NCI-H1048 (cell line): ENCODE measurements at places on chromosomes 6 and 20.

- DNase-seq: no peak
These were observed 16.4 kb upstream of the PKIG start for GRCh38 chr20:44566018-44566417.

DNA sequence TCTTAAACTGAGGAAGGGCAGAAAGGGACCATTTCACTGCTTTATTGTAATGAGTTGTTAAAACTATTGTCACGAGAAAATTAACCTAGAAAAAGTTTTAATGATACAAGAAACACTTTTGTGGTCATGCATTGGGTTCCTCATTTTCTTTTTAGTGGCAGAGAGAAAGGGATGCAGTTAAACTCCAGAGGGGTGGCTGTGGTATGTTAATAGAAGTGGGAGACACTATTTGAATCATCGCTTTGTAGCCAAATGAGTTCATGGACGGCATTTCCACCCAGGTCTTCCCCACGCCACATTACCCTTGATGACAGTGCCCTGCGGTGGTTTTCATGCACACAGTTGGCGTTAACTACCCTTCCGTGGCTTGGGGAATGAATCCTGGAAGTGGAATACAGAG is 235.6 kb downstream of the PLCB1 start:
- DNase-seq: no peak

DNA sequence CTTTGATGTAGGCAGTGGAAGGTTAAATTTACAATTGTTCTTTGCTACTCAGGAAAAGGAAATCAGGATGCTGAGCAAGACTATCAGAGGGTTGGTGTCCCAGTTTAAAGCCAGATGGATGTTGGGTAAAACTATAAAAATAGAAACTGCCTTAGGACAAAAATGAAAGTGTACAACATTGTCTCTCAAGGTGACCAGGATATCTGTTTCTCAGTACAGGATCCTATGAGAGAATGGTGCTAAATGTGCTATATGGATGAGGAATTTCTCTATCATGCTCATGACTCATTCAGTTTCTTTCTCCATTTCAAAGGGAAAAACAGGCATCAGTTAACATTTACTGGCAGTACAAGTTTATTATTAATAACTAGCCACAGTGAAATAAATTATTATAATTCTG is 534.2 kb upstream of the GJE1 start:
- no peak for DNase-seq

GRCh38 chr20:48275286-48276020 is 490.2 kb upstream of the SULF2 start:
- DNase-seq: no peak

GRCh38 chr6:106608080-106608668 is 21.1 kb downstream of the RTN4IP1 start:
- DNase-seq: no peak

DNA sequence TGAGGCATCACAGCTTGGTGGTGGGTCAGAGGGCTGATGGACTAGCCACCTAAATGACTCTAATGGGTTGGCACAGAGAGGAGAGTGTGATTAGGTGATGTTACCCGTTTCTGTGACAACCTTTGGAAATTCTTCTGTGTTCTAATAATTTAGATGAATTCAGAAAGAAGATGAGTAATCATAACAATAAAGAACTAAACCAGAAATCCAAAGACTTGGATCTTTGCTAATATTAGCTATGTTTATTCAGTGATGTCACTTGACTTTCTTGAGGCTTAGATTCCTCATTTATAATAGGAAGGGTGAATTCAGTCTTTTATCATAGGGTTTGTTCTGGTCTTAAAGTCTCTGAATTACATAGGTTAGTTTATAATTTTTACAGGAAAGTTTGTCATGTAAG is 19.9 kb downstream of the CRYBG1 start:
- no peak for DNase-seq

DNA sequence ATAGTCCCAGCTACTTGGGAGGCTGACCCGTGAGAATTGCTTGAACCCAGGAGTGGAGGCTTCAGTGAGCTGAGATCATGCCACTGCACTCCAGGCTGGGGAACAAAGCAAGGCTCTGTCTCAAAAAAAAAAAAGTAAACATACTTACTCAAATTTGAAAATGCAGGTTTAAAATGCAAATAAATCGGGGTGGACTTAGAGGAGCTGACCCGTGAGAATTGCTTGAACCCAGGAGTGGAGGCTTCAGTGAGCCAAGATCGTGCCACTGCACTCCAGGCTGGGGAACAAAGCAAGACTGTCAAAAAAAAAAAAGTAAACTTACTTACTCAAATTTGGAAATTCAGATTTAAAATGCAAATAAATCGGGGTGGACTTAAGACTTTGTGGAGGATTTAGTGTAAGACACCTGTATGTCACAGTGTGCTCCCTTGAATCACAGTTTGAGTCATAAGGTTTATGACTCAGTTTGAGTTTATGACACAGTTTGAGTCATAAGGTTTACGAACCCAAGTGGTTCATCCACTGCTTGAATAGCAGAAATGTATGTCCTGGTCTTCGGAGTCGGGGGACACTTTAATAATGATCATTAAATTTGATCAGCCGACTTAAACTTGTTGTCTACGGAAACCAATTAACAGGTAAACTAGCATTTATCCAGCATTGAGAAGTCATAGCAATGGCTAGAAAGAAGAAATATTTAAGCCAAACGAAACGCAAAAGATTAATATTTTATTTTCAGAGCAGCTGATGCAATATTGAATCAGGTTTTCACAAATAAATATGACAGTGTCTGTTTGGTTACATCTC is 6.8 kb upstream of the MRPS10 start:
- no peak for DNase-seq

DNA sequence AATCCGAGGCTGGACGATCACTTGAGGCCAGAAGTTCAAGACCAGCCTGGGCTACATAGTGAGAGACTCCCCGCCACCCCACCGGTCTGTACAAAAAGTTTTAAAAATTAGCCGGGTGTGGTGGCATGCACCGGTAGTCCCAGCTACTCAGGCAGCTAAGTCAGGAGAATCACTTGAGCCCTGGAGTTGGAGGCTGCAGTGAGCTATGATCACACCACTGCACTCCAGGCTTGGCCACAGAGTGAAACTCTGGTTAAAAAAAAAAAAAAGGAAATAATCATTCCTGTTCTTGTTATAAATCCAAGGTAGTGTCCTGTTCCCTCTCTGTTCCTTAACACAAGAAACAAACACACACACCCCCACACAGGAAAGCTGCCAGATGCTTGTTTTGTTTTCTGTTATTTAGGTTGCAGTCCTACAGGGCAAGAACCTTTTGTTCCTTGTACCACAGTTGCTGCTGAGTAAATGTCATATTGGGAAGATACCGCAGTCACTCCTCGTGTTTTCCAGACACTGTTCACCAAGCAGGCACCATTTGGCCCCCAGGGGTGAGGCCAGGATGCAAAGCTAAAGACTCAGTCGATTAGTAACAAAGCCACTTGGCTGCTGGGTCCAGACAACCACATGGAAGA is 28.9 kb downstream of the ASIP start:
- no peak for DNase-seq

GRCh38 chr6:4272996-4273395 is 137.6 kb upstream of the ECI2 start:
- no peak for DNase-seq

- DNase-seq: no peak
These were observed 63.8 kb downstream of the ADTRP start for GRCh38 chr6:11714798-11715285.

GRCh38 chr20:24651976-24652345 is 182.5 kb downstream of the SYNDIG1 start:
- no peak for DNase-seq

DNA sequence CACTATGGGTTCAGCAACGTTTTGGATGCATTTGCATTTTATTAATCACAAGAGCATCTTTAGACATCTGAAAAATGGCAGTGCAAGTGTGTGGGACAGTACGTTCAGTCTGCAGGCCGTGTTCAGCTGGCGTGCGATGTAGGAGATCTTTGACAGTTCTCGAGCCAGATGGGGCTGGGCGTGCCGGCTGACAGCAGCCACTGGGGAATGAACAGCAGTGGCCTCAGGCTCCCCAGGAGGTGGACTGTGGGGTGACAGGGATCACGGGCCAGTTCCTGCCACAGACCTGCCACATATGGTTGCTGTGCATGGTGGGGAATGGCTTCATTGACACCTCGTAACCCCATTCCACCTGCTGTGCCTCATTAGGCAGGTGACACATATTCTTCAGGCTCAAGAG is 16.4 kb upstream of the MLN start:
- DNase-seq: no peak

DNA sequence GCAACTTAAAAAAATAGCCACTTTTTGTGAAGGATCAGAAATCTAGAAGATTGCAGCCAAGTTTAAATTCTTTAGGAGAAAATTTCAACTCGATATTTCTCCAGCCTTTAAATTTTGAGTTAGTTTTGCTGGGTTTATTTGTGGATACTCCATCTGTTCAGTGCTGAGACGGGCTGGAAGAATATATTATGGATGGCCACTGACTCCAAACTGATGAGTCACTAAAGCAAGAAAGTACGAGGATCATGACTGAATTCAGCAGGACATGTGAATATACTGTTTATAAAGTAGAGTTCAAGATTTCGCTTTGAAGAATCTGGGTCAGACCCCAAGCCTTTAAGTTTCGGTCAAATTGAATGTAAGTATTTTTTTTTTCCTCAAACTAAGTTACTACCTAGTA is 199.5 kb downstream of the ADGRB3 start:
- DNase-seq: no peak

- DNase-seq: no peak
These were observed 50.5 kb upstream of the DST start for GRCh38 chr6:56693246-56693607.

GRCh38 chr6:130778946-130779657 is 48.1 kb upstream of the SMLR1 start:
- no peak for DNase-seq

- no peak for DNase-seq
These were observed 24.5 kb downstream of the TXNDC5 start for GRCh38 chr6:7886132-7886531.

- DNase-seq: no peak
These were observed 76.5 kb upstream of the OPRM1 start for GRCh38 chr6:153962555-153962954.

GRCh38 chr6:121668259-121668658 is 232.8 kb downstream of the GJA1 start:
- DNase-seq: no peak

DNA sequence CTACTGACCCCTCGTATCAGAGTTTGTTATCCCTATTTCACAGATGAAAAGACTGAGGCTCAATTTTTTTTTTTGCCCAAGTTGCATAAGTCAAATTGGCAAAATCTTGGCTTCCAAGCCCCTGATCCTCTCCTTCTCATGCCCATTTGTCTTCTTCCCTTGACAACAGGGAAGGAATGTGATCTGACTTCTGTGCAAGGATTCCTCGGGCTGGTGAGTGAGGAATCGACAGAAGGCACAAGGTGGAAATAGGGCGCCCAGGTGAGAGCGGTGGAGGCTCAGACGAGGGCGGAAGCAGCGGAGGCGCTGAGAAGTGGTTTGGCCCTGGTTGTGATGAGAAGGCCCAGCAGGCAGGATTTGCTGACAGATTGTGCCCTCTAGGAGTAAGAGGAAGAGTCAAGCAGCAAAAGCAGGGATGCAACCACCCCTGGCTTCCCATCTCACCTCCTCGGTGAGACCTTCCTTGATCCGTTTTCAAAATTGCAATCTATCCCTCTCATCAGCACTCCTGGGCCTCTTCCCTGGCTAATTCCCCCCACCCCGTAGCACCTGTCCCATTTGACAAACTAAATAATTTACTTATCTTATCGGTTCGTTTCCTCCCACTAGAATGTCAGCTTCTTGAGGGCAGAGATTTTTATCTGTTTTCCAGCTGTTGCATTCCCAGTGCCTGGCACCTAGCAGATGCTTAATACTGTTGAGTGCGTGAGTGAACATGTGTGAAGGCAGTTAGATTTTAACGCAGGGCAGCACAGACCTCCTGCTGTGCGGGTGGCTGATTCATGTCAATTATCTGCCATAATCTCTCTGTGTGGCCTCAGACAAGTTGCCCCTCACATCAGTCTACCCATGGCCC is 3.7 kb upstream of the SIRPA start:
- no peak for DNase-seq

DNA sequence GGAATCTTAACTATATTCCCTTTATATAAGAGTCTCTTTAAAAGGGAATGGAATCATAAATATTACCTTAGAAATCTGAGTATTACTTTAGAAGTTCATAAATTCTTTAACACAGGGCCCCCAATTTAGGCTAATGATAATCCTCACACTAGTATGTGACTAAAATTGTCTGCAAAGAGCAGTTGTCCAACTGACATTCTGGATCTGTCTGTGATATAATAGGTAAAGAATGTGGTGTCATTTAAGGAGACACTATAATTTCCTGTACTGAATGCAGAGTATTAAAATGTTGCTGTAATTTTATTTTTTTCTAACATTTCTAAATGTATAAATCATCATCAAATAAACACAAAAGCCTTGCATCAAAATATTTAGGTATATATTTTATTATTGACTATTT is 128.5 kb upstream of the DST start:
- DNase-seq: no peak

GRCh38 chr20:57158474-57158873 is 108.0 kb downstream of the BMP7 start:
- no peak for DNase-seq

GRCh38 chr6:10256113-10256690 is 158.7 kb downstream of the TFAP2A start:
- no peak for DNase-seq

GRCh38 chr20:24917797-24918578 is 31.1 kb upstream of the CST7 start:
- peak; percentile 44 for DNase-seq

DNA sequence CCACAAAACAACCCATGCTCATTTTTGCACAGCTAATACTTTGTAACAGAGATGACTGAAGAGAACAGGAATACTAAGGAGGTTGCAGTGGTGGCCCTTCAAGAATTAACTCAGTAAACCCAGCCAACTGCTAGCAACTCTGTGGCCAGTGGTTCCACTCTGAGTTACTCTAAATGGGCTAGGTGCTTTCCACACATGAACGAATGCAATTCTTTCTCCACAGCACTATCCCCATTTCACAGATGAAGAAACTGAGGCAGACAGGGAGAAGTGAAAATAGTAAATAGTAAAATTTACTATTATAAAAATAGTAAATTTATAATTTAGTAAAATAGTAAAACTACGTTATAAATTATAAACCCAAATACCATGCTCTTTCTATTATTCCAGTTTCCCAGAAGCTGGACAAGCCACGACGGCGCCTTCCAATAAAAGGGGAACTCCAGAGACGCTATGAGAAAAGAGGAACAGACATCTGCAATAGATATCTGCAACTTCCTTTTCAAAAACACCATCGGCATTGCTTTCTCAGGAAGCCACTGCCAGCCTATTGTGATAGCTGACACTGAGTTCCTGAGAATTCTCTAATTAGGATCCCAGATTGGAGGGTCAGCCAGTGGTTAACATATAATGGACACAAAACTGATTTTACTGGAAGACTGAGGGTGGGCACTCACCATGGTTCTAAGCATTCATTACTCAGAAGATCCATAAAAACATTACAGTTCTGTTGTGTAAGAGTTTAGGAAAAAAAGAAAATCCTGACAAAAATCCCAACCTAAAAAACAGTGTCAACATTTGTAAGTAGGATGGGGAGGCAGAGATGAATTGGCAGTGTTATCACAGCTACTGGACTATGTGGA is 16.2 kb downstream of the FKBP1A start:
- no peak for DNase-seq

- DNase-seq: no peak
These were observed 569.1 kb upstream of the ID4 start for GRCh38 chr6:19268117-19268516.
